Activated CD4-positive, alpha-beta memory T cell treated with anti-CD3 and anti-CD28 coated beads, Interleukin-2, amount 10 ng/mL, durations not matched to agents 7 days and 5 days (primary cell): ENCODE measurements at places on chromosomes 1 and 21. TPM values are rescaled to one million over a fixed set of nuclear protein-coding genes. Genes with fewer than 3 reads are reported as not detected.

DNA sequence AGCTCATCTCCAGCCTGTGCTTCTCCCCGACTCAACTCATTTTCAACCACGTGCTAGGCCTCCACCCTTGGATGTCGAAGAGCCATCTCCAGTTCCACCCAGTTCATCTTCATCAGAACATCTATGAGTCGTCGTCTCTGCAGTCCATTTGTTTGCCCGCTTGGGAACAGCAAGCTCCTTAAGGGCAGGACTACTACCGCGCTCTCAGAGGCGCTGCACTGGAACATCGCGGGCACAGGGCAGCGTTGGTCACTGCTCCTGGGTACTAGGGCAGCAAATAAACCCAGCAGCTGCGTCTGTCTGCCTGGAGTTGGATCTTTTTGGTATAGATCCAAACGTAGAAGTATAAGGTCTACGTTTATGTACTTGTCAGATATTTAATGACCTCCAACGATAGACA, 478 bp upstream of the PRDM2 start:
- peak overlapping the region; percentile 87 for H3K27ac ChIP-seq
- H3K4me3 ChIP-seq: peak overlapping the region; percentile 77
- H3K27me3 ChIP-seq: peaks cover 2% of the 10 kb centered on the region
- H3K36me3 ChIP-seq: peaks cover 8% of the 10 kb centered on the region
- DNase-seq: no peak

- H3K4me3 ChIP-seq: no peak overlapping the region
- H3K27ac ChIP-seq: no peak overlapping the region
- H3K27me3 ChIP-seq: no peaks in the 10 kb centered on the region
- H3K36me3 ChIP-seq: no peaks in the 10 kb centered on the region
- DNase-seq: no peak
These were observed 621.7 kb downstream of the MATN1 start for GRCh38 chr1:30101487-30102227.

GRCh38 chr1:232471250-232471649, 158.7 kb downstream of the SIPA1L2 start:
- no peaks in the 10 kb centered on the region for H3K36me3 ChIP-seq
- H3K27me3 ChIP-seq: no peaks in the 10 kb centered on the region
- no peak overlapping the region for H3K4me3 ChIP-seq
- no peak for DNase-seq

- H3K4me3 ChIP-seq: no peak overlapping the region
- H3K36me3 ChIP-seq: no peaks in the 10 kb centered on the region
- peaks cover 6% of the 10 kb centered on the region for H3K27me3 ChIP-seq
- no peak overlapping the region for H3K27ac ChIP-seq
- H3K4me1 ChIP-seq: no peaks in the 10 kb centered on the region
These were observed 55.6 kb downstream of the TNR start for GRCh38 chr1:175687622-175688415.

- H3K27me3 ChIP-seq: no peaks in the 10 kb centered on the region
- H3K4me3 ChIP-seq: peak overlapping the region; percentile 65
- peaks cover 85% of the 10 kb centered on the region for H3K4me1 ChIP-seq
- peaks cover 39% of the 10 kb centered on the region for H3K36me3 ChIP-seq
- peak overlapping the region; percentile 92 for H3K27ac ChIP-seq
- peak; percentile 89 for DNase-seq
These were observed 16.3 kb downstream of the BATF3 start for GRCh38 chr1:212683357-212683722.

DNA sequence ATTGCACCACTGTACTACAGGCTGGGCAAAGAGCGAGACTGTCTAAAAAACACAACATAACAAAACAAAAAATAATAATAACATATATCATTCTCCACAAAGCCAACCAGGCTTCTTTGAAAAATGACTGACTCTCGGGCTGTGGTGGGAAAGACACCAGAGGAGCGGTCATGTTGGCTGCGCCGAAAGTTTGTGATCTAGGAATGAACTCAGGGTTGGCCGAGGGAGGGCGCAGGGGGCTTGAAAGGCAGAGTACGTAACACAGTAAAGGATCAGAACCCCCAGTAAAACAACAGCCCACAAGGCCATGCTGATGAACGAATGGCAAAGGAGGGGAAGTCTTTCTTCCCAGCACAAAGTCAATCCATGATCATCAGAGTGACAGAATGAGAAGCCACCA, 4.7 kb downstream of the SLC35E2B start:
- no peak for DNase-seq
- no peak overlapping the region for H3K4me3 ChIP-seq
- H3K36me3 ChIP-seq: peaks cover 22% of the 10 kb centered on the region
- no peaks in the 10 kb centered on the region for H3K27me3 ChIP-seq
- H3K27ac ChIP-seq: no peak overlapping the region

DNA sequence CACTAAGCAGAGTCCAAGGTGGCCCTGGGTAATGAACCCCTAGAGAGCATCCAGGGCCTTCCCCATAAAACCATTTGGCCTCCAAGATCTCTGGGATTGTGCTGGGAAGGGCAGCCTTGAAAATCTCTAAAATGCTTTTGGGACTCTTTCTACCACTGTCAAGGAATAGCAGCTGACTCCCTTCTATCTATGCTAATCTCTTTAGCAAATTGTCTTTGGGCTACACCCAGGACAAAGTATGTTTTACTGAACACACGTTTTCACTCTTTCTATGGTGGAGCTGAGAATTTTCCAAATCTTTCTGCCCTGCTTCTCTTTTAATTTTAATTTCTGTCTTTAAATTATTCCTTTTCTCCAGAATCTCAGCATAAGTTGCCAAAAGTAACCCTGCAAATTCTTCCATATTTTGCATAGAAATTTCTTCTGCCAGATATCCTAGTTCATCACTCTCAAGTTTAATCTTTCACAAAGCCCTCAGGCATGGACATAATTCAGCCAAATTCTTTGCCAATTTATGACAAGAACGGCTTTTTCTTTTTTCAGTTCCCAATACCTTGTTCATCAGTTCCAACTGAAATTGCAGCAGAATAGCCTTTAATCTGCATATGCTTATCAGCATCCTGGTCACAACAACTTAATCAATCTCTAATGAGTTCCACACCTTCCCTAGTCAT, 687.0 kb upstream of the ADGRL4 start:
- no peaks in the 10 kb centered on the region for H3K27me3 ChIP-seq
- H3K4me3 ChIP-seq: no peak overlapping the region
- H3K4me1 ChIP-seq: no peaks in the 10 kb centered on the region
- no peak overlapping the region for H3K27ac ChIP-seq
- H3K36me3 ChIP-seq: no peaks in the 10 kb centered on the region
- no peak for DNase-seq

- H3K4me1 ChIP-seq: no peaks in the 10 kb centered on the region
- H3K36me3 ChIP-seq: no peaks in the 10 kb centered on the region
- no peak overlapping the region for H3K4me3 ChIP-seq
- H3K27me3 ChIP-seq: peaks cover 4% of the 10 kb centered on the region
- no peak overlapping the region for H3K27ac ChIP-seq
These were observed 99.3 kb downstream of the FMN2 start for GRCh38 chr1:240190881-240191401.

DNA sequence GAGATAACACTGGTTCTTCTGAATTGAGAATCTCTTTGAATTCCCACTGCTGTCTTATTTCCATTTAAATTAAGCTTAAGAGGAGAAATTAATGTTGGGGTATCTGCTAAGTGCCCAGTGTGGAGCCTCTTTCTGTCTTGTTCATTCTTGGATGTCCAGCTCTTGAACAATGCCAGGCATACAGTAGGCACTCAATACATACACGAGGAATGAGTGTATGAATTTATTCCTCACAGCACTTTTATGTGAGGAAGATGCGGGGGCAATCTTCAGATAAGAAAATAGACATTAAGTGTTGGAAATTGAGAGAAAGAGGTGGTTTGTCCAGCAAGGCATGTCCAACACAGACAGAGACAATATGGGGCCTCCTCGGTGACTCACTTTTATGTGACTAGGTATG, 11.8 kb upstream of the ATF3 start:
- H3K27ac ChIP-seq: peak overlapping the region; percentile 98
- peaks cover 28% of the 10 kb centered on the region for H3K4me1 ChIP-seq
- H3K4me3 ChIP-seq: peak overlapping the region; percentile 76
- peaks cover 16% of the 10 kb centered on the region for H3K27me3 ChIP-seq
- no peak for DNase-seq
- peaks cover 2% of the 10 kb centered on the region for H3K36me3 ChIP-seq

The HSPB7 gene
- total RNA-seq: not detected

The FALEC gene
- total RNA-seq: not detected
